ENCODE measurements at places on chromosomes 7 and 10.

DNA sequence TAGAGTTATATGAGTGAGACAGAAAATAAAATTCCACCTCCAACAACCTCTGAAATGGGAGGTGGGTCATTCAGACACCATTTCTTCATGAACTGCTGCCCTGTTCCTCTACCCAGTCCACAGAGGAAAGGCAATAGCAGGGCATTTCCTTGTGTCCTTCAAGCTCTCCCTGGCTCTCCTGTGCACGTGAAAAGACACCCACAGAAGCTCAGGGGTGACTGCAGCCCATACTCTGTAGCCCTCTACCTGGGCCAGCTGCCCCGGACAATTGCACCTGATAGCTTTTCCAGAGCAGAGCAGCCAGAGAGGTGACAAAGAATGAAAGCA is 10.0 kb downstream of the ST8SIA6 start:
- no peak for DNase-seq

DNA sequence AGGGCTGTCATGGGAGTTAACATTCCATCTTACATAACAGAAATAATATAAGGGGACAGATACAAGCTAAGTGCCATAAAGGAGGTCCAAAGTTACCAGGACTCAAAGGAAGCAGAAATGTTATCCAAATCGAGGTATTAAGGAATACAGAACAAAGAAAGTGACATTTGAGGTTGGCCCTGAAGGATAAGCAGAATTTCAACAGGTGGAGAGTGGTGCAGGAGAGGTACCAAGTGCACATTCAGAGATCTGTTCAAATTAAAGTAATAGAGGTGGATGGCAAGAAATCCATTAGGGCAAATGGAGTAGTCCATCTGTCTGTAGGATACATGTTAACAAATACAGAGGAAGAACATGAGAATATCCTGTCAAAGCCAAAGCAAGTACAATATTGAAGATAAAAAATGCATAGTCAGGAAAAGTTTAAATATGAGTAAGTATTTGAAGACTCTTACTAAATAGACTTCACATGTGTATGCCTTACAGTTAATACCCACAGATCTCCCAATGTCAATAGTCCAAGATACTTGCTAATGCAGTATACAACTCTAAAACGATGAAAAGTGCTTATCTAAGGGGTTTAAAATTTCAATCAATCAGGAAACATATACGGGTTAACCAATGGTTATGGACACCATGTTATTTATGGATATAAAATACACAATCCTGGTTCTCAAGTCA is 10.0 kb downstream of the CDK6 start:
- DNase-seq, result no peak

- DNase-seq, result no peak
Measured at GRCh38 chr10:16776896-16777295, 40.3 kb downstream of the RSU1 start.

- no peak for DNase-seq
Measured at GRCh38 chr7:157439761-157440160, 103.0 kb downstream of the DNAJB6 start.

GRCh38 chr7:7895004-7895650 is 73.5 kb upstream of the GLCCI1 start:
- DNase-seq, result no peak

- DNase-seq, result no peak
Measured at GRCh38 chr10:12221323-12222298, 25.6 kb downstream of the CDC123 start.

DNA sequence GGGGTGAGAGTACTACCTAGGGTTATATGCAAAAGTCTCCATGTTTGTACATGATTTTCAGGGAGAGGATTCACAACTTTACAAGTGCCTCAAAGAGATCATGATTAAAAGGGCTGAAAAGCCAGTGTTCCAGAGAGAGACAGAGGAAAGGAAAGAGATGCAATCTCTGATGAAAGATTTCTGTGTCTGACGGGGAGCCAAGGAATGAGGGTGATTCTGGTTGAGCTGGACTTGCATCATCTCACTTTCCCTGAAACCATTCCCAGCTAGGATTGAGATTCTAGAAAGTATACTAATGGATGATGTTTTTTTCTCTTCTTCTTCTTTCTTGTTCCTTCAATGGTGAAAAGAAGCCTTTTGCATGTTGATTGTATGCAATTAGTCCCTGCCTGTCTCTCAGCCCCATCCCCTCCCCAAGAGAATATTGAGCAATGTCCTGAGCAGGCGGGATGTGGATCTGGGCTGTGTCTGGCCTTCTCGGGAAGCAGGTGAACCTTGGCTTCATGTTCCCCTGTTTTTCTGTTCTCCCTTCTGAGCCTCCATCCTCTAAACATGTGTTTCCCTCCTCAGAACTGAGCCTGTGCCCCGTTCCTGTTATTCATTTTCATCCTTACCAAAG is 186.1 kb downstream of the ZNF365 start:
- DNase-seq, result no peak

GRCh38 chr7:48094861-48095293 is 5.8 kb downstream of the UPP1 start:
- no peak for DNase-seq

- DNase-seq, result no peak
Measured at GRCh38 chr7:151607464-151607867, 87.8 kb upstream of the RHEB start.

DNA sequence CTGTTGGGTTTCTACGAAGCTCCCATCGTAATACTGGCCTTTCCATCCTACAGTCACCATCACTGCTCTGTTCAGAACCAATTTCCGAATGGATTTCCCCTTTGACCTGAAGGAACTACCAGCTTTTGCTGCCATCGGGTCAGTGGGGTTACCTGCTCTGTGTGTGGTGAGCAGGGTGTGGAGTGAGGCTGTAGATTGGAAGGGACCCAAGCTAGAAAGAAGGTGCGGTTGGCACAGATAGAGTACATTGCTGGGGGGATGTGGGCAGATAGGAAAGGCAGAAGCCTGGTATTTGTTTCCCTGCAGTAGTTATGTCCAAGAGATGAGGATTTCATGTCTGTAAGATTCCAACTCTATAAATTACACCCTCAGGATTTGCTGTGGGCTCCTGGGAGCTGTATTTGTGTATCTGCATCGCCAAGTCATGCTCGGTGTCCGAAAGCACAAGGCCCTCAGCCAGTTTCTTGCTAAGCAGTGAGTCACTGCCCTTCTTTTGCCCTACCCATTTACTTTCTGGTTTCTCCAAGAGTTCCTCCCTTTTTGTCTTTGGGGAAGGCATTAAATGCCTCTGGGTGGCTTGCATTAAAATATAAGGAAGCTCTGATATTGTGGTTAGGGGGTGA is 15.4 kb downstream of the CLCN1 start:
- DNase-seq, result no peak

- DNase-seq, result no peak
Measured at GRCh38 chr7:133602291-133602690, 349.4 kb downstream of the EXOC4 start.

- DNase-seq, result no peak
Measured at GRCh38 chr10:16195178-16195769, 241.5 kb upstream of the PTER start.

DNA sequence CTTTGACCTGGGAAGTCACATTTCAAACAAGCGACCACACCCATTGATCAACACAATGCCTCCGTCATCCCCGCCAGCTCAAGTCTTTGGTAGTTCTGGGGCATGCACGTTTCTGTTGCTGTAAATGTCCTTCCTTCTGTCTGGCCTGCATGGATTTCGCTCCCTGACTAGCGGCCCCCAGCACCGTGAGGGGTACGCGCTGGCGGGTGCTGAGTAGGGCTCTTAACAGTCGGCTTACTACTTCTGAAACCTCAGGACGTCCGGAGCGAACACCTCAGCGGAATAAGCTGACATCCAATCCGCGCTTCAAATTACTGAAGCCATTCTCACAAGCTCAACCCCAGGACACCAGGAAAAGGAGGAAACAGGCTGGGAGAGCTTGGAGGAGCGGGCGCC is 505 bp downstream of the NUDCD3 start:
- DNase-seq, result peak; percentile 45

- no peak for DNase-seq
Measured at GRCh38 chr10:103695584-103696005, 159.8 kb downstream of the SH3PXD2A start.

GRCh38 chr7:6435486-6436384 is 12.0 kb downstream of the DAGLB start:
- peak; percentile 90 for DNase-seq

DNA sequence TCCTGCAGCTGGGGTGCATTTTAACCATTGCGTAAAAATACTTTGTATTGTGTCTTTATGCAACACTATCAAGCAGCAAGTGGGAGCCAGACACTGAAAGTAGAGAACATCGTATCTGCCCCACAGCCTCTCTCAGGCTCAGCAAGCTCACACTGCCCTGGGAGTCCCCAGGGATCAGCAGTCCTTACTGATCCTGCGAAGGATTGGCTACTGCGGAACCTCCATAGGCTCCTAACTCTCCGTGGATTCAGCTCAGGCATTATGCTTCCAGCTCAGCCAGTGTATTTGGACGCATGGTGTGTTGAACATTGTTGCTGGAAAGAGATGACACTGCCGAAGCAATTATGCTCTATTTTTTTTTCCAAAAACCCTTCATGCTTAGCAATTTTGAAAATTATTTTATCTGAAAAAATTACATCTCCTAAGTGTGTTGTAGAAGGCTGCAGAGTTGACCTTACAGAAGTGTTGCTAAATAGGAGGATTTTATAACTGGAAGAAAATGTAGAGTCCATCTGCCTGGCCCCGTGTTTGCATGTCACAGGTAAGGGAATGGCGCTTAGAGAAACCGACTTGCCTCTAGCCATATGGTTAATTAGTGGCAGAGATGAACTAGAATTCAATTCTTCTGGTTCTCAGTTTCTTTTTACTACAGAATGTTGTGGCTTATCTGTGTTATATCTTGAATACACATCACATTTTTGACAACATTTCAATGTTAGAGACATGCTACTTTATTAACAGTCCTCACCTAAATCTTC is 276.4 kb upstream of the COBL start:
- no peak for DNase-seq

DNA sequence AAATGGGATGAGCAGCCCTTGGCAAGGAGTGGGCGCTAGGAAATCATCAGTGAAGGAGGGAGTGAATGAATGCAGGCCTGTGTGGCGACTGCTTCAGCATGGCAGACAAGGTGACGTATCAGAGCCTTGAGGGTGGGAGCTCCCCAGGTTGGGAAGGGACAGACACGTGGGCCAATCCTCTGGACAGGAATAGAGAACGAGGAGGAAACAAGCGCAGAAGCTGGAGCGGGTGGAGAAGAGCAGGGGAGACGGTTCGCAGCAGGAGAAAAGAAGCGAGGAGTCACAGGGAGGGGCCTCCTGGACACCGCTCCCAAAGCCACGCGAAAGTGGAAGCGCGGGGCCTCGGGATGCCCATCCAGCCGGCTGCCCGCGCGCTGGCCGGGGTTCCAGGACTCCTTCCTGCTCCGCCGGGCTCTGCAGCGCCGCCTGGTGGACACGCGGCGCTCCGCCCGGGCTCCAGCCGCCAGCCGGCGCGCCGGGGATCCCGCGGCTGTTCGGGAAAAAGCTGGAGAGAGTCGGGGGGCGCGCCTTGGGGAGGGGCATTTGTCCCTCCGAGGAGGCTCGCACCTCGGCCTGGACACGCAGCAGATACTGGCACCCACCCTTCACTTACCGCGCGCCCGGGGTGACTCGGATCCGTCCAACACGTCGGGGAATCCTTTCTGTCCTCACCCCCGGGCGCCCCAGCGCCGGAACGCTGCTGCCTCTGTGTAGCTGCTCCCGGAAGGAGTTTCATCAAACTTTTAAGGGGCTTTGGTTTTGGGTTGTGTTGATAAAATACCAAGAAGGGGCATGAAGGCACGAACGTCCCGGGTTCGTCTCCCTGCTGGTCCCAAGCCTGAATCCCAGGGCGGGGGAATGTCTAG is 6.3 kb downstream of the ZNF503 start:
- no peak for DNase-seq

DNA sequence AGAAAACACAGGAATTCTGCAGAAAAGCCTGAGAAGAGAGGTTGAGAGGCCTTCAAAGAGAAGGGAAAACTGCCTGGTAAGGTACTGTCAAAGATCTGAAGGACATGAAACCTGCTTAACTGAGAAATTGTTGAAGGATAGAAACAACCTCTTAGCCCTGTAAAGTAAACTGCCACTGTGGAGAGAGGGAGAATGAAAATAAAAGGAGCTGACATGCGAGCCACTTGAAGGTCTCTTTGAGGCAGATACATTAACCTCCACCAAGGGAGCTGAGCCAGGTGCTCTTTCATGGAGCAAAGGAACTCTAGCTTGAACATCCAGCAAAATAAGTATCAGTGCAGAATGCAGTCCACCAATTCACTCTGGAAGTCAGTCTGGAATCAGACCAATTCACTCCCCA is 108.8 kb upstream of the FEZF1 start:
- no peak for DNase-seq

DNA sequence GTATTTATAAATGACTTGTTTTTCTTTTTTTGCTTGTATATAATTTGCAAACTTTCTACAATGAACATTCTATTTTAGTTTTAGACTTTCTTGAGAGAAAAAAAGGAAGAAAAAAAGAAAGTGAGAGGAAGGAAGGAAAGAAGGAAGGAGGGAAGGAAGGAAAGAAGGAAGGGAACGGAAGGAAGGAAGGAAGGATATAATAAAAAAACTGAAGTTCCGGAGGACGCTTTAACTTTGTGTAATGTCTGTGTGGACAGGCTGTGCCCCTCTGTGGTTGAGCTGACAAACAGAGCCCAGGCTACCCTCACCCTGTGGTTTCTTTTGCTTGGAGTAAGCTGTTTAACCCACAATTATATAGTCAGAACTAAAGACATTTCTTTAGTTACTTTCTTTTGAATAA is 108.7 kb downstream of the SEMA3D start:
- no peak for DNase-seq

- DNase-seq, result no peak
Measured at GRCh38 chr10:5545011-5545410, 20.2 kb downstream of the CALML3 start.

GRCh38 chr10:91672021-91672608 is 39.2 kb upstream of the PPP1R3C start:
- no peak for DNase-seq

GRCh38 chr10:2619916-2620315 is 447.4 kb upstream of the PFKP start:
- DNase-seq, result no peak

- DNase-seq, result no peak
Measured at GRCh38 chr7:81819861-81820260, 50.0 kb upstream of the HGF start.

DNA sequence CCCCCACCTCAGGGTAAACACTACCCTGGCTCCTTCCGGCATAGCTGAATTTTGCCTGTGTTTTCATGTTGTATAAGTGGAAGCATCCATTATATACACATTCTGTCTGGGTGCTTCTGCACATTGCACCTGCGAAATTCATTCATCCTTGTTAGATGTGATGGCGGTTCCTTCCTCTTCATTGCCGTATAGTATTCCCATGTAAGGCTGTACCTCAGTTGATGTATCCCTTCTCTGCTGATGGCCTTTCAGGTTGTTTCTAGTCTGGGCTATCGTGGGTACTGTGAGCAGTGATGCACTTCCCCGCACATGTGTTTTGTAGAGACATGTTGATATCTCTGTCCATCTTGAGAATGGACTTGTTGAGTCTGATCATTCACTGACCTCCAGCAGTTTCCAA is 28.9 kb downstream of the ELFN1 start:
- DNase-seq, result no peak

- DNase-seq, result no peak
Measured at GRCh38 chr7:45653209-45653907, 79.2 kb downstream of the ADCY1 start.

- DNase-seq, result no peak
Measured at GRCh38 chr10:92697663-92698511, 8.1 kb downstream of the HHEX start.

GRCh38 chr10:92419740-92420545 is 129.0 kb downstream of the MARCHF5 start:
- DNase-seq, result no peak

Data from CD4-positive, alpha-beta T cell treated with Interleukin-2 at 100 ng/mL for 4 hours (primary cell).